IPS-NIHi11 (cell line): ENCODE measurements at places on chromosomes 4 and X.

GRCh38 chr4:124937993-124938392 lies 225.5 kb upstream of the ANKRD50 start:
- DNase-seq = no peak

GRCh38 chr4:100208964-100209363 lies 18.7 kb upstream of the DDIT4L start:
- DNase-seq = no peak

DNA sequence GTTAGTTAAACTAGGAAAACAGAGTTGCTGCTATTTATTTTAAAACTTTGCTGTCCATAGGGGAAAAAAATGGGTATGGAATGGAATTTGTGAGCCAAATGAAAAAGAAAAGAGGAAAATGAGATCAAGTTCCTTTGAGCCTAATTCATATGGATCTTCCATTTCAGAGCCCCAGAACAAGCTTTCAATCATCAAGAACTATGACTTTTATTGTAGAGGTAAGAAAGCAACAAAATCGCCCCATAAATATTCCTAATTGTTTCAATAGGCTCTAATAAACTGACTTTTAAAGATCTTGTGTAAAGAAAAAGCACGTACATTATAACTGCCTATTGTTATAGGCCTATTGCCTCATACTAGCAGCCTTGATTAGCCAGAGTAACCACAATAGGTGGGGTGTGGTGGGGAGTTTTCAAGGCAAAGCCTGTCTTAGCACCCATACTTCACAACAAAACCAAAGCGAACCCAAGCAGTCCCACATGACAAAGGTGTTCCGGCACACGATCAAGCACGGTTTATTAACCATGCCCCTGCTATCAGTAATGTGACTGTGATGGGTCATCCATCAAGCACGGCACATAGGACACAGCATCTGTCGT lies 44.4 kb downstream of the RBM47 start:
- no peak for DNase-seq

GRCh38 chr4:41512136-41512535 lies 25.8 kb upstream of the LIMCH1 start:
- no peak for DNase-seq

GRCh38 chrX:155997436-155997835 lies at the start of gene IL9R:
TSS of gene IL9R (plus strand) at chrX:155997696. CDS start at chrX:155997760, 64 bp downstream.
- DNase-seq = no peak

GRCh38 chr4:46508216-46508615 lies 118.3 kb upstream of the GABRA2 start:
- no peak for DNase-seq

GRCh38 chrX:118718737-118719136 lies 8.7 kb upstream of the IL13RA1 start:
- DNase-seq = no peak
